ENCODE measurements at places on chromosomes 12 and 14.
A peak's percentile ranks its signal among the peaks of the same experiment; 100 is the strongest.

GRCh38 chr12:88935856-88936255 lies 355.6 kb upstream of the KITLG start:
- no peaks in the 10 kb centered on the region for H3K27me3 ChIP-seq
- no peak for DNase-seq
- no peaks in the 10 kb centered on the region for H3K4me1 ChIP-seq
- H3K36me3 ChIP-seq, result no peaks in the 10 kb centered on the region

DNA sequence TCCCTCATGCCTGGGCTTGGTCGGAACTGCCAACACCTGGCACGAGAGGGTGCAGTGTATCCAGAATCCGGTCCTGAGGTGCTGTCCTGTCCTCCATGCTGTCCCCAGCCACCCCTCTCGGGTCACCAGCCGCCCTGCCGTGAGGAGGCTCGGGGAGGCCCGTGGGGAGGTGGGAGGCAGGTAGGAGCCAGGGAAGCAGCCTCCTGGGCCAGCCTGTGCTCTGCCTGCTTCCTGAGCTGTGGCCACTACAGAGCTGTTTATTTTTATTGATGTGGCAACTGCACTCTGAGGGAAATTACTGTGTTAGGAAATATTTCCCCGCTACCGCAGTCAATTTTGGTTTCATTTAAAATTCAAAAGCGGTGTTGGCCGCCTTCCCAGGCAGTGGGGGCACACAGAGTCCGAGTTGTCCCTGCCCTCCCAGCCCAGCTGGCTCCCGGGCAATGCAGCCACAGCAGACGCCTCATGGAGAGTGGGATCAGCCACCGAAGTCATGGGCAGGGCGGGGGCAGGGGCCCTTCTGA lies 18.3 kb downstream of the NOC4L start:
- no peak overlapping the region for H3K27ac ChIP-seq
- no peak for DNase-seq
- H3K36me3 ChIP-seq, result no peaks in the 10 kb centered on the region
- H3K4me3 ChIP-seq, result no peak overlapping the region
- H3K4me1 ChIP-seq, result no peaks in the 10 kb centered on the region
- peaks cover 18% of the 10 kb centered on the region for H3K27me3 ChIP-seq

DNA sequence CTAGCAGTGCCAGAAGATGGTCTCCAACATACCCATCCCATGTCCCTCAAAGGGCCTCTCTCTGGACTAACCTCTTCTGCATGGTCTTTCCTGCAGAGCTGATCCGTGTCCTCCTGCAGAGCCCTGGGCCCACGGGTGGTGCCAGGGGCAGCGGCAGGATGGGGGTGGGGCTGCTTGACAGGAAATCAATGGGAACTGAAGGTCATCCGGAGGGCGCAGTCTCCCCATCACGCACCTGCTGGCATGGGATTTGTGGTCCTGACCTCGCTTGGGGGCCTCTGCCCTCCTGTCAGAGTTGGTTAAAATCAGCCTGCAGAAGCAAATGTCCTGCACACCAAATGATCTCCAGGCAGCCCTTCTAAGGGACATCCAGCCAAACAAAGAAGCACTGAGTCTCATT lies 110.2 kb downstream of the DPF3 start:
- H3K27ac ChIP-seq, result peak overlapping the region; percentile 27
- H3K4me1 ChIP-seq, result peaks cover 22% of the 10 kb centered on the region
- H3K36me3 ChIP-seq, result no peaks in the 10 kb centered on the region
- no peaks in the 10 kb centered on the region for H3K27me3 ChIP-seq
- no peak for DNase-seq
- no peak overlapping the region for H3K4me3 ChIP-seq

GRCh38 chr12:54286042-54287030 lies 5.8 kb downstream of the HNRNPA1 start:
- peak overlapping the region; percentile 20 for H3K27ac ChIP-seq
- H3K36me3 ChIP-seq, result peaks cover 27% of the 10 kb centered on the region
- no peak for DNase-seq
- H3K4me1 ChIP-seq, result peaks cover 60% of the 10 kb centered on the region

- no peaks in the 10 kb centered on the region for H3K4me1 ChIP-seq
- no peak for DNase-seq
- no peak overlapping the region for H3K4me3 ChIP-seq
- no peaks in the 10 kb centered on the region for H3K36me3 ChIP-seq
Measured at GRCh38 chr12:122999986-123000420, 19.5 kb downstream of the ARL6IP4 start.

- H3K4me3 ChIP-seq, result no peak overlapping the region
- no peaks in the 10 kb centered on the region for H3K36me3 ChIP-seq
- H3K27ac ChIP-seq, result no peak overlapping the region
- peaks cover 22% of the 10 kb centered on the region for H3K4me1 ChIP-seq
Measured at GRCh38 chr12:98149691-98150210, 365.6 kb upstream of the TMPO start.

DNA sequence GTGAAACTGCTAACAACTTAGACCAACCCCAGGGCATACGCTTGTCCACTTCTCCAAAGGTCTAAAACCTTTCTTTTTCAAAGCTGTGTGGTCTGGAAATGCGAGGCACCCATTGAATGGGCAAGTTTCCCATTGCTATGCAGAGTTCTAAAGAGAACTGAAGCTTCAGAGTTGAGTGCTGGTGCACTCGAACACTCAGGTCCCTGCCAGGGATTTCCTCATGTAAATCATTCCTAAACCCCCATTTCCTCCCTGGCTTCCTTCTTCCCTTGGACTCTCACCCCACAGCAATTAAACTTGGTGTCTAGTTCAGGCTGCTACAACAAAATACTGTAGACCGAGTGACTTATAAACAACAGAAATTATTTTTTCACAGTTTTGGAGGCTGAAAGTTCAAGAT lies 2.2 kb upstream of the PXN start:
- no peak for DNase-seq

- peak overlapping the region; percentile 90 for H3K27ac ChIP-seq
- no peaks in the 10 kb centered on the region for H3K36me3 ChIP-seq
- H3K4me1 ChIP-seq, result peaks cover 29% of the 10 kb centered on the region
- H3K4me3 ChIP-seq, result no peak overlapping the region
- no peak for DNase-seq
- no peaks in the 10 kb centered on the region for H3K27me3 ChIP-seq
Measured at GRCh38 chr12:11827091-11828061, 177.9 kb downstream of the ETV6 start.

DNA sequence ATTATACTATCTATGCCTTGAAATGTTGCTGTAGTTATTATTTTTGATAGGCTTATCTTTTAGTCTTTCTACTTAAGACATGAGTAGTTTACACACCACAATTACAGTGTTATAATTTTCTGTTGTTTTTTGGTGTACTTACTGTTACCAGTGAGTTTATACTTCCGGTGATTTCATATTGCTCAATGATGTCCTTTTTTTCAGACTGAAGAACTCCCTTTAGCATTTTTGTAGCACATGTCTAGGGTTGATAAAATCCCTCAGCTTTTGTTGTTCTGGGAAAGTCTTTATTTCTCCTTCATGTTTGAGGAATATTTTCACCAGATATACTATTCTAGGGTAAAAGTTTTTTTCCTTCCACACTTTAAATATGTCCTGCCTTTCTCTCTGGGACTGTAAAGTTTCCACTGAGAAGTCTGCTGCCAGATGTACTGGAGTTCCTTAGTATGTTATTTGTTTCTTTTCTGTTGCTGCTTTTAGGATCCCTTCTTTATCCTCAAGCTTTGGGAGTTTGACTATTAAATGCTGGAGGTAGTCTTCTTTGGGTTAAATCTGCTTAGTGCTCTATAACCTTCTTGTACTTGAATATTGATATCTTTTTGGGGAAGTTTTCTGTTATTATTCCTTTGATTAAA lies 41.5 kb upstream of the FERMT2 start:
- H3K4me3 ChIP-seq, result no peak overlapping the region
- H3K27me3 ChIP-seq, result no peaks in the 10 kb centered on the region
- no peaks in the 10 kb centered on the region for H3K4me1 ChIP-seq
- no peak overlapping the region for H3K27ac ChIP-seq
- H3K36me3 ChIP-seq, result no peaks in the 10 kb centered on the region
- no peak for DNase-seq

GRCh38 chr12:15979096-15980092 lies 68.3 kb downstream of the DERA start:
- no peak overlapping the region for H3K4me3 ChIP-seq
- peaks cover 9% of the 10 kb centered on the region for H3K4me1 ChIP-seq
- H3K27ac ChIP-seq, result no peak overlapping the region
- no peak for DNase-seq
- H3K36me3 ChIP-seq, result peaks cover 4% of the 10 kb centered on the region
- no peaks in the 10 kb centered on the region for H3K27me3 ChIP-seq

DNA sequence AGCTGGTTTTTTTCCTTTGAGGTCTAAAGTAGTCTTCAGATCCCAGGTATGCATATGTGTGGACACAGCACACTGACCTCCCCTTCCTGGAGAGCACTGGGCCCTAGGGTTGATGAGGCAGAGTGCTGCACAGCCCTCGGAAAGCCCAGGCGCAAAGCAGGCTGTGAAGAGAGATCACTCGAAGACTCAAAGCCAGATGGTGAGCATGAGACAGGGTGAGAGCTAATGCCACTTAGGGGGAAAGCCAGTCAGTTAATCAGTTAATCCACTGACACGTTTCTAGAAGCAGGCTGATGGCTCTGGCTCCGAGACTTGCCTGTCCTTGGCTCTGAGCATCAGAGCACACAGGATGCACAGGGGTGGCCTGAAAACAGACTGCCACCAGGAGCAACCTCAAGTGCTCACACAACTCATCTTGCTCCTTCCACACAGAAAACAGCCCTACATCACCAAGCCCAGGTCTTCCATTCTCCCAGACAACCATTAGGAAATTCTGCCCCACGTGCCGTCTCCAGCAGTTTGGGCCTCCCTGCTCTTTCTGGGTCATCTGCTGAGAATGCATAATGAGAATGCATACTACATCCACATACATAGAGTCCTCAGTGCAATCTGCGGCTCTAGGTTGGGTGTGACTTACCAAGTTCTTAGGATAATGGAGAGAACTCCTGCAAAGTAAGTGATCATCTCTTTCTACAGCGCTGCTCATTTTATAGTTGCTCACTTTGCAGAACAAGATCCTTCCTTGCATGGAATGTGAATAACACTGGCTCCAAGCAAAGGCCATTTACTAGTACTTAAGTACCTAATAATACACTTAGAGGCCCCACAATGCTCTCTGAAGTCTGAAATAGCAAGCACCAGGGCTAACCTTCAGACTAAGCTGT lies 12.0 kb downstream of the AQP6 start:
- no peaks in the 10 kb centered on the region for H3K36me3 ChIP-seq
- no peaks in the 10 kb centered on the region for H3K27me3 ChIP-seq

- no peak for DNase-seq
- H3K4me1 ChIP-seq, result no peaks in the 10 kb centered on the region
Measured at GRCh38 chr12:28369483-28369882, 179.2 kb downstream of the CCDC91 start.

GRCh38 chr12:53975479-53976152 lies 862 bp upstream of the HOTAIR start:
- H3K4me1 ChIP-seq, result no peaks in the 10 kb centered on the region
- H3K27me3 ChIP-seq, result peaks cover 98% of the 10 kb centered on the region
- H3K36me3 ChIP-seq, result peaks cover 7% of the 10 kb centered on the region
- H3K27ac ChIP-seq, result no peak overlapping the region
- no peak overlapping the region for H3K4me3 ChIP-seq
- no peak for DNase-seq

- no peak overlapping the region for H3K4me3 ChIP-seq
- H3K4me1 ChIP-seq, result peaks cover 8% of the 10 kb centered on the region
- H3K27ac ChIP-seq, result no peak overlapping the region
Measured at GRCh38 chr14:88166616-88167015, 156.5 kb downstream of the KCNK10 start.

DNA sequence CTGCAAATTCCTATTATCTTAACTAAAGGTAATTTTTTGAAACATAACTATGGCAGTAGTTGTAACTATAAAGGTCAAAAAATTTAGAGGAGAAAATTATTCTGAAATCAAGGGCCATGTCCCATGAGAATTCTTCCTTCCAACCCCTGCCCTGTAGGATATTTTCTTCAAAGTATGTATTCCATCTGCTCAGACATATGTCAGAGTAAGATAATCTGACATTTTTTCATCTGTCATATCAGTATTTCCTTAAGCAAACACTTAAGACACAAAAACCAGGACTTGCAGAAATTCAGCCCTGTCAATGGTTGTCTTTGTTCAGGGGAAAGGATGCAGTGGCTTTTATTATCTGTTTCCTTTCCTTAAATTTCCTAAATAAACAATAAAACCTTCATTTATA lies 36.3 kb downstream of the ACSS3 start:
- H3K4me3 ChIP-seq, result no peak overlapping the region
- H3K27ac ChIP-seq, result no peak overlapping the region
- peaks cover 14% of the 10 kb centered on the region for H3K36me3 ChIP-seq
- no peak for DNase-seq
- no peaks in the 10 kb centered on the region for H3K4me1 ChIP-seq

GRCh38 chr12:118073768-118074167 lies 12.8 kb upstream of the WSB2 start:
- no peaks in the 10 kb centered on the region for H3K4me1 ChIP-seq
- DNase-seq, result no peak
- H3K36me3 ChIP-seq, result peaks cover 16% of the 10 kb centered on the region
- no peaks in the 10 kb centered on the region for H3K27me3 ChIP-seq
- H3K27ac ChIP-seq, result no peak overlapping the region

Measured in neural crest cell (in vitro differentiated cells).